Common myeloid progenitor, CD34-positive (primary cell): ENCODE measurements at places on chromosomes 2 and 18.

DNA sequence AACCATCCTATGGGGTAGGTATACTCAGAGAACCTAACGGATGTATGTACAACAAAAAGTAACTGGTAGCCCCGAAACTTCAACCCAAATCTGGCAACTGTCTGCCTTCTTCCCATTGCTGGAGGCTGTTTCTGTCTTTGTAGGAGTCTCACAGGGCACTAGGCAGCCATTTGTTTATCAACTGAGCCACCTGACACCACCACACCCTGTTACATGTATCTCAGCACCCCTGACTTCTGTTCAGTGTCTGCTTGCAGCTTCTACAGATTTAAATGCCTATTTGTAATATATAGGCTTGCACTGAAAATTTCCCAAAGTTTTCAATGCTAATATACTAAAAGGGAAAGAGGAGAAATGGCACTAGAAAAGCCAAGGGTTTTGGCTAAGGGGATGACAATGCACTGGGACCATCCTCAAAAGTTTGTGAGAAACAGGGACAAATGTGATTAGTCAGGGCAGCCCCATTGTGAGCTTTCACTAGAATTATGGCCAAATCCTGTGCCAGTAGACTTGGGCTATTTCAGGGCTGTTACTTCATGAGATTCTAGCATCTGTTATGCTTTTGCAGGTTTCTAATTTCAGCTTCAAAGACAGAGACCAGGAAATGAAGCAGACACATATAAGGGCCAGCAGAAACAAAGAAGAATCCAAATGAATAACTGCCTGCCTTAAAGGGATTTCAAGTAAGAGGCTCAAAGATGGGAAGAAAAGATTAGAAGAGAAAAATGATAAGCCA is 103.3 kb downstream of the MYO5B start:
- no peak for DNase-seq

GRCh38 chr2:13240789-13241487 is 524.2 kb downstream of the TRIB2 start:
- DNase-seq: no peak

DNA sequence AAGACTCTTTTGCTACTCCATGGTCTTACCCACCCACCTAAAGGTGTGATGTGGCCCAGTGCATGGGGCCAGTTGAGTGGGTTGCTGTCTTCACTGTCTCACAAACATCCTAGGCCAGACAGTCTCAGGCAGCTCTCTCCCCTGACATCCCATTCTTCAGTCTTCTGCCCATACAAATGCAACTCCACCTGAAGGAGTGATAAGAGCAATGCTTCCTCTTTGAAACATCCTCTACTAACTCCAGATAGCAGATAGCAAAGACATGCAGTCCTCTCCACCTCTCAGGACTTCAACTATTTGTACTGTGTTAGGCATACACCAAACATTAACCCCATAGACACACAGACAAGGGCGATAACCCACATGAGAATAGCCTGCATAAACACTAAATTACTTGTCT is 71.3 kb downstream of the MTHFD2 start:
- DNase-seq: no peak

GRCh38 chr18:21739604-21740537 is 721 bp upstream of the MIB1 start:
- DNase-seq: no peak

- DNase-seq: peak; percentile 59
Measured at GRCh38 chr2:72932045-72932740, 14.9 kb downstream of the EMX1 start.

- DNase-seq: no peak
Measured at GRCh38 chr18:68102117-68102516, 585.6 kb upstream of the DSEL start.

DNA sequence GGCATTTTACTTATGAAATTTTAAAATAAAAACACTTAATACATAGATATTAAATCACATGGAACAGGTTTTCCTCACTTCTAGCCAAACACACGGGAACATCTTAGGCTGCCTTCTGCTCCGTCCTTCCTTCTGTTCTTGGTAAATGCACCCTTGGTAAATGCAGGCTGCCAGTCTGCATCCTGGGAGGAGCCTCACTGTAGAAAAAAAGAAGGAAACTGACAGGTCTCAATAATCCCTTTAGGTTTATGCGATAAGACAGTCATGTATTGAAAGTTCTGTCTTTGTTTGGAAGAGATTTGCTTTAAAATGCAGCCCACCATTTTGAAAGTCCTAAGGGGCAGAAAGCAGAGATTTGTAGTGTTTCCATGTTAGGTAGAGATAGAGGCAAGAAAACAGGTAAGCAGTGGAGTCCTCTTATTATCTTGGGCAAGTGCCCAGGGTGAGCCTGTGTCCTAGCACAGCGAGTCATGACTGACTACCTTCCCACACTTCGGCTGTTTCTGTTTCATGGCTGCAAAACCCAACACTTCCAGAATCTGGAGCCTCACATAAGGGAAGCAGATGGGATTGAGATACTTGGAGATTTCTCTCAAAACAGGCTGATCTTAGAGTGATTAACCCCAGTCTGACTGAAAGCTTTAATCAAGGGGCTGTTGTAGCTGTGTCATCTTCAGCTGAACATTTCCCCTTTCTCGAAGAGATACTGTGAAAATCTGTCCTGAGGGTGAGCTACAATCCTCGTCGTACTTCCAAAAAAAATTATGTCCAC is 131.4 kb upstream of the MAP3K20 start:
- no peak for DNase-seq

- no peak for DNase-seq
Measured at GRCh38 chr2:208645226-208645625, 238.6 kb downstream of the PTH2R start.

DNA sequence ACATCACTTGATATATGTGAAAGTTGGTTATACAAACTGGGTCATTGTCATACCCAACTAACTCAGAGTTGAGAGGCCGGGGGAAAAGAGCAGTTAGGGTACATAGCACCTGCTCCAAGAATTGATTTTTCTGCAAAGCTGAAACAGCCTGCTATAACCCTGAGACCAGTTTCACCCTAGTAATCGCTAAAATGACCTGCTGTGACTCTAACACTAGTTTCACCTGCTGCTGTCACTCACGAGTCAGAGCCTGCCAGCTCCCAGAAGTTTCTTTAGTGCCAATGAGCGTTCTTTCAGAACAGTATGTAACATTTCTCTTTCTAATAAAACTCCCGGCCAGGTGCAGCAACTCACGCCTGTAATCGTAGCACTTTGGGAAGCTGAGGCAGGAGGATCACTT is 28.0 kb downstream of the SRSF7 start:
- DNase-seq: no peak

- DNase-seq: no peak
Measured at GRCh38 chr2:10476723-10477442, 28.8 kb upstream of the ODC1 start.

DNA sequence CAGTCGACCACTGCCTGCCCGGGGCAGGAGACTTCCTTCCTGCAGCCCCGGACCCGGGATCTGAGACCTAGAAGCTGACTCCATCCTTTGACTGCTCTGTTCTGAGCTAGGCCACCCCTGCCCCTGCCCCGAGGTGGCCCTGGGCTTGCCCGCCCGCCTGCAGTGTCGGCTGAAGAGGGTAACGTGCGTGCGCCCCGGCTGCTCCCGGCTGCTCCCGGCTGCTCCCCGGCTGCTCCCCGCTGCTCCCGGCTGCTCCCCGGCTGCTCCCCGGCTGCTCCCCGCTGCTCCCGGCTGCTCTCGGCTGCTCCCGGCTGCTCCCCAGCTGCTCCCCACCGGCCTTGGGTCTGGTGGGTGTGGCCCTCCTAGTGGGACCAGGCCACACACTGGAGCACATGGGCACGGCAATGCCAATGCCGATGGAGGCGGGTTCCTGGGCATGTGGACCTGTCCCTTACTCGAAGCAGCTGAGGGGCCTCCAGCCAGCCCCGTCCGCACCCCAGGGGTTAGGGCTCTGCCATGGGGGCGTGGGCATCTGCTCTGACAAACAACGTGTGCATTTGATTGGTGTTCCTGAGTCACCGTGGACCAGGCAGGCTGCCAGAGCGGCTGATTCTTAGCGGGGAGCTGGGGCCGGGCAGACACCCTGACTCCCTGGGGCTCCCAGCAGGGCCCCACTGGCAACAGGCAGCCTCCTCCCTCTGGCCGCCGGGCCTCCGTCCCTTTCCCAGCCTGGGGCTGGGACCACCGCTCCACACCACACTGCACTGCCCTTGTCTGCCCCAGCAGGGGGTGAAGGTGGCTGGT is 2.0 kb upstream of the GAL3ST2 start:
- peak; percentile 41 for DNase-seq

DNA sequence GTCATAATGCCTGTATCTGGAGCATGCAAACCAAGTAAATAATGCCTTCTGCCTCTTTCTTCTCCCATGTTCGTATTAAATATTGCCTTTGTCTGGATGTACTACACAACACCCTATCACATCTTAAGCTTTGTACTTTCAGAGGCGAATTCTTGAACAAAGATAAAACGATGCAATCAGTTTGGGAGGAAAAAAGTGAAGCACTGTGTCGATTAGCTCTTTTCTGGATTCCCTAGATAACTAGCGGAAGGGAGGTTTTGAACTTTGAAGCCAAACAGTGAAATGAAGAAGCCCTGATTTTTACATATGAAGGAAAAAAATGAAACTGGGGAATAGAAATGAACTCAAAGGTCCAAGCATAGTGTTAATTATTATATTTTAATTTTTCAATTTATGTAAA is 44.7 kb downstream of the CAVIN2 start:
- DNase-seq: no peak

GRCh38 chr2:226618875-226619605 is 180.6 kb downstream of the IRS1 start:
- DNase-seq: no peak

GRCh38 chr2:206968134-206969086 is 29.1 kb downstream of the CPO start:
- DNase-seq: no peak

DNA sequence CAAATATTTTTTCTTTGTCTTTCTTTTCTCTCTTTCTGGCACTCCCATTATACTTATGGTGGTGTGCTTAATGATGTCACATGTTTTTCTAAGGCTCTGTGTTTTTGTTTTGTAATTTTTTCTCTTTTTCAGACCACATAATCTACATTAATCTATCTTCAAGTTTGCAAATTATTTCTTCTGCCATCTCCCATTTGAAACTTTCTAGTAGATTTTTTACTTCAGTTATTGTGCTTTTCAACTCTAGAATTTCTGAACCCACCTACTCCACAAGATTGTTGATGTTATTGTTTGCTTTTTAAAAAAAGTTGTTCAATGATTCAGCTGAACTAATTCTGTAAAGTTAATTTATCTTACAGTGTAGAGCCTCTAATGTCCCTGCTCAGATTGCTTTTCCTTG is 121.4 kb downstream of the SCN3A start:
- DNase-seq: no peak

DNA sequence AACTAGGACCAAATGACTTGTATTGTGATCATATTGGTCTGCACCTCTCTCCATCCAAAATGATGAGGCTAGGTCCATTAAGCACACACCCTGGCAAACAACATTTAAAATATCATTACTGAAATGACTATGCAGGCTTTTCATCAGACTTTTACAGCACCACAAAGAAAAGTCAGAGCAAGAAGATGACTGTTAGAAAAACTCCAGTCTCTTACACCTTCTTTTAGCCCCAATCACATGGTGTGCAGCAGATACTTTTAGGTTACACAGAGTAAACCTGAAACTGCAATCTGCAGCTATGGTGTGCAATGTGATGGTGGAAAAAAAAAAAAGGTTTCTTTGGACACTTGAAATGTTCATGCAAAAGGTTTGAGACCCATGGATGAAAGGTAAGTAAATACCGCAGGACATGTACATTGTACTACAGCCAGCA is 5.4 kb upstream of the POLI start:
- DNase-seq: no peak

GRCh38 chr2:73174941-73175662 is 27.3 kb upstream of the NOTO start:
- DNase-seq: no peak

DNA sequence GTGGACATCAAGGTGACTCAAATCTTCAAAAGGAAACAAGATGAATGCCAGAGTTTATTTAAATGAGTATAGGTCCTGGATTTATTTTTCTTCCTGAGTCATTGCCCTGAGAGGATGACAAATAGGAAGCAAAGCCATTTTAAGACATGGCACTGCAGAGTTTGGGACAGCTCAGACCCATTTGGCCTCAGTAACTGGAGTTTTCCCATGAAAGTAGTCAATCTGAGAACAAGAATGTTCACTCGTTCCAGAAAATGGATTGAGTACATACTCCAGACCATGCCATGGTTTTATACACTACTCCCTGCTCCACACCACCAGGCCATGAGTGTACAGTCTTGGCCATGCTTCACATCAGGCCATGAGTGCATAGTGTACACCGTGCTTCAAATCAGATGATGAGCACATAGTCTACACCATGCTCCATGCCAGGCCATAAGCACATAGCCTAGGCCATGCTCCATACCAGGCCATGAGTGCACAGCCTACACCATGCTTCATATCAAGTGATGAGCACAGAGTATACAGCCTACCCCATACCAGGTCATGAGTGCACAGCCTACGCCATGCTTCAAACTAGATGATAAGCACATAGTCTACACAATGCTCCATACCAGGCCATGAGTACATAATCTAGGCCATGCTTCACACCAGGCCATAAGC is 202.4 kb downstream of the FBXO15 start:
- no peak for DNase-seq

DNA sequence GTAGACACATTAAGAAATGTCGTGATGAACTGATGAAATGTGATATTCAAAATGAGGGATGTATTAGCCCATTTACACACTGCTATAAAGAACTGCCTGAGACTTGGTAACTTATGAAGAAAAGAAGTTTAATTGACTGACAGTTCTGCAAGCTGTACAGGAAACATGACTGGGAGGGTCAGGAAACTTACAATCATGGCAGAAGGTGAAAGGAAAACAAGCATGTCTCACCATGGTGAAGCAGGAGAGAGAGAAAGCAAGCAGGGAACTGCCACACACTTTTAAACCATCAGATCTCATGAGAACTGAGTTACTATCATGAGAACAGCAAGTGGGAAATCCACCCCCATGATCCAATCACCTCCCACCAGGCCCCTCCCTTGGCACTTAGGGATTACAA is 1010.8 kb upstream of the CELF4 start:
- DNase-seq: peak; percentile 84

DNA sequence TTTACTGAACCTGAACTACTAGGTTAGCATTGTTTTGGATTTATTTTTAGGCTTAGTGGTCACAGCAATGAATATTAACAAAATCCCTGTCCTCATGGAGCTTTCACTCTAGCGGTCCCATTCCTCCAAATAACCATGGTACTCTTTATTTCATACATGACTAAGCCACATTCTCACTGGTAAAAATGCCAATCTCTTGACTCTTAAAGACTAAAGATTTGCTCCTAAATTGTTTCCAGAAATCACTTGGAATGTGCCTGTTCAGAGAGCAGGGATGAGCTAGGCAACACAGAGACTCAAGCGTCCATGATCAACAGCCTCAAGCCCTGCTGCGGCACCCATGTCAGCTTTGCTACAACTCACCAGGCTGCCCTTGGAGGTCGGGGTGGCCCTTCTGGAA is 13.5 kb downstream of the LMAN1 start:
- no peak for DNase-seq

- DNase-seq: peak; percentile 99
Measured at GRCh38 chr2:136008205-136008865, 22.9 kb upstream of the DARS1 start.
